ENCODE measurements at places on chromosomes 11 and 22.

DNA sequence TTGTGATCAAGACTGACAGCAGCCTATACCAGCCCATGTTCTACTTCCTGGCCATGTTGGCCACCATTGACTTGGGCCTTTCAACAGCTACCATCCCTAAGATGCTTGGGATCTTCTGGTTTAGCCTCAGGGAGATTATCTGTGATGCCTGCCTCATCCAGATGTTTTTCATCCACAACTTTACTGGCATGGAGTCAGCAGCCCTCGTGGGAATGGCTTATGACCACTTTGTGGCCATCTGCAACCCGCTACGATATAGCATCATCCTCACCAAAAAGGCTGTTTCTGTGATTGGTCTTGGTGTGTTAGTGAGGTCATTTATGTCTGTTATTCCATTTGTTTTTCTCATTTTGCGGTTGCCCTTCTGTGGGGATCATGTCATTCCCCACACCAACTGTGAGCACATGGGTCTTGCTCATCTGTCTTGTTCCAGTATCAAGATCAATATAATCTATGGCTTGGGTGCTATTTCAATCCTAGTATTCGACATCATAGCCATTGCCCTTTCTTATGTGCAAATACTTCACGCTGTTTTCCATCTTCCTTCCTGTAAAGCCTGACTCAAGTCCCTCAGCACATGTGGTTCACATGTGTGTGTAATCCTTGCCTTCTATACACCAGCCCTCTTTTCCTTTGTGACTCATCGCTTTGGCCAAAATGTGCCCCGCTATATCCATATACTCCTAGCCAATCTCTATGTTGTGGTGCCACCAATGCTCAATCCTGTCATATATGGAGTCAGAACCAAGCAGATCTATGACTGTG is 23.6 kb downstream of the OR52E1 start:
- DNase-seq: no peak

DNA sequence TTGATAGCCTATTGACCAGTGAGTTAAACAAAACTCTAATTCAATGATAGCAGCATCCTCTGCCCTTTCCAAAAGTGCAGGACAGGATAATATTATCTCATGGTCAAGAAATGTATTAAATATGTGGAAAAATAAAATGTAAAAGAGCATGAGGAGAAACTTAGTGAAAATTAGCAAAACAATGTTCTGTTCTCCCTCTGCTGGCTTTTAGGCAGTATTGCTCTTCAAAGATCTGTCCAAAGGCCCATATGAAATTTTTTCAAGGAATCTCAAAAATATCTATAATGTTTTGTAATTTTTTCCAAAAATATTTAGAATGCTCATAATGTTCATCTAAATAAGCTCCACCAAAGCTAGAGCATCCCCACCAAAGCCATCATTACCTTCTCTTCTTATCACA is 8.3 kb upstream of the ARL14EP start:
- DNase-seq: no peak

GRCh38 chr22:38314933-38315822 is 2.1 kb downstream of the CSNK1E start:
- peak; percentile 48 for DNase-seq

GRCh38 chr22:30860176-30861105 is 108.1 kb downstream of the MORC2 start:
- DNase-seq: no peak

DNA sequence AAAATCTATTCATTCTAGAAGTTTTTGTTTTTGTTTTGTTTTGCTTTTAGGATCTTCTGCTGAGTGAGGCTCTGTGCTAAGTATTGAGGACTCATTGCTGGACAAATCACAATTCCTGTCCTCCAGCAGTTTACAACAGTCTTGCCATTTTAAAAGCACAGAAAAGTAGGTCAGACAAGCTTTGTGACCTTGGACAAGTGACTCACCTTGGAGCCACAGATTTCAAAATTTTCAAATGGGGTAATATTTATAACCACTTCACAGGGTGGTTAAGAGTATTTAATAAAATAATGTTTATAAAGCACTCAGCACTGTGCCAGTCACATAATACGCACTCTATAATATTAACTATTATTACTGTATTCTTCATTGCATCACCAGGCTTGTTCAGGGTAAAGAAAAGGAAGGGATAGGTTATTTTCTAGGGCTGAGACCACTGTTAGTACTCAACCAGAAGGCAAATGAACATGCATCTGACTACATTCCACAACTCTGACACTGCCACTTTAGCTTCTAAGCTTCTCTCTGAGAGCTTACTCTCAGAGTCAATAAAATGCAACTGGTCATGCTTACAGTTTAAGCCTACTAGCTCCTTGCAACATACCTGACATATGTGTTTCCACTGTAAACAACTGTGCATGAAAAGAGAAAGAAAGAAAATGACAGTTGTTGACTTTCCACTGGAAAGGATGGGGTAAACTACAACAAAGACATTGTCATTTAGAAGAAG is 63.2 kb upstream of the FIBIN start:
- DNase-seq: no peak

DNA sequence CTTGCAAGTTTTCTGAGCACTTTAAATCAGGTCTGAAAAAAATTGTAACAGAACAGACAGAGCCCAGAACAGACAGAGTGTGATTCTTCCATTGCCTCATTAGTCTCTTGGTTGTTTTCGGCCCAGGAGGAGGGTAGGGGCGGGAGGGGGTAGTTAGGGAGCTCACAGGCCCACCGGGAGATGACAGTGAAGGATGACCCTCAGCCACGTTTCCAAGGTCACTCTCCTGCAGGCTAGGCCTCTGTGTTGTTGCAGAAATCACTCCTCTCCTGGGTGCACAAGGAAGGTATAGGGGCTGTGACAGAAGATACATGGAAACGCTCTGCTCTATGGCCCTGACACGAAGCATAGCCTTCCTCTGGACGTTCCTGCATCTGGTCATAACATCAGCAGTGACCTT is 69.3 kb downstream of the ABTB2 start:
- DNase-seq: no peak

GRCh38 chr11:67698247-67698646 is 23.8 kb upstream of the ALDH3B2 start:
- DNase-seq: no peak

DNA sequence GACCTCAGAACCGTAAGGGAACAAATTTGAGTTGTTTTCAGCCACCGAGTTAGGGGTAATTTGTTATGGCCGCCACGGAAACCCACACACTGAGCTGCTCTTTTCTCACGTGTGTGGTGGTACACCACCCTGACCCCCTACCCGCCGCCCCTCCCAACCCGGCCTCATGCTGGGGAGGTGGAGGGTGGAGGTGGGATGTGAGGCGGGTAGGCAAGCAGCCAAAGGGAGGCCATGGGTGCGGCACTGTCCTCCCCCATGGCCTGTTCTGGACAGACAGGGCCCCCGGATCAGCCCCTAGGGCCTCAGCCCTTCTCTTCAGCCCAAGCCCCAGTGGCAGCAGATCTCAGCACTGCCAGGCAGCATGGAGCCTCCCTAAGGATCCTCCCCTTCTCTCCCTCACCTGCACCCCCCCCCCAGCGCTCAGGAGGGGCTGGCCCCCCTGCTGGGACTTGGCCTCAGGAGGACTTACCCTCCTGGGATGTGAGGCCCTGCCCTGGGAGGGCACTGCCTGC is 7.9 kb downstream of the PRR5 start:
- no peak for DNase-seq

DNA sequence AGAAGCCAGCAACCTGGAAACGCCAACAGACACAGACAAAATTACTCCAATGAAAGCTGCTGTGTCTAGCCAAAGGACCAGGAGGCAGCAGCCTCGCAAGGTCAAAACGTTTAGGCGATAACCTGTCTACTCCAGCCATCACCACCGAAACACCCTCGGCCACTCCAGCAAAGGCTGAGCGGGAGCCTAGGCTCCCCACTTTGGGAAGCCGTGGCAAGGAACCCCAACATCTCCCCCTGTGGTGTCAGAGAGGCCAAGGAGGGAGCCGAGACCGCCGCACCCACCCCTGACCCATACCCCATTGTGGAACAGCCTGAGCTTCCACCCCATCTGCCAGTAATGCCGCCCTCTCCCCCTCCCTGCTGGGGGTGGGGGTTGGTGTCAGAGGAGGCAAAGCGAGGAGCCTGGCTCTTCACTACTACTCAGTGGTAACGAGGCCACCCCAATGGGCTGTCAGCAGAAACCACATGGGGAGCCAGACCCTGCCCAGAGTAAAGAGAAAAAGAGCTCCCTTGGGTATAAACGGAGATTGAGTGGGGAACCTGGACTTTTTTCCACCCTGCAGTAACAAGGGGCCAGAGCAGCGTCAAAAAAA is 33.9 kb upstream of the SEPTIN5 start:
- no peak for DNase-seq

DNA sequence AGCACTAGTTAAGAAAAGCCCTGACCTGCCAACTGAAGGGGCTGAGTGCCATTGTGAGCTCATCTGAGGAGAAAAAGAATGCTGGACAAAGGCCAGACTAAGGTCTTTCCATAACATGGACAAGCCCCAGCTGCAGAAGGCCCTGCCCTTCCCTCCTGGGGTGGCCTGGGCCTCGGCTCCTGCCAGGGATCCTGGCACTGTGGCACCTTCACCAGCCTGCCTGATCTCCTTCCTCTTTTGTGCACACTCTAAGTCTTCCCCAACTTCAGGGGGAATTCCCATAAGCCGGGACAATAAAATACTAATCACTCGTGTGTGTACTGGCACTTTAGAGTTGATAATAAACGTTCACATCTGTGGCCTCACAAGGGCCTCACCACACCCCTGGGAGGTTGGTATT is 9.9 kb downstream of the TMPRSS13 start:
- no peak for DNase-seq

DNA sequence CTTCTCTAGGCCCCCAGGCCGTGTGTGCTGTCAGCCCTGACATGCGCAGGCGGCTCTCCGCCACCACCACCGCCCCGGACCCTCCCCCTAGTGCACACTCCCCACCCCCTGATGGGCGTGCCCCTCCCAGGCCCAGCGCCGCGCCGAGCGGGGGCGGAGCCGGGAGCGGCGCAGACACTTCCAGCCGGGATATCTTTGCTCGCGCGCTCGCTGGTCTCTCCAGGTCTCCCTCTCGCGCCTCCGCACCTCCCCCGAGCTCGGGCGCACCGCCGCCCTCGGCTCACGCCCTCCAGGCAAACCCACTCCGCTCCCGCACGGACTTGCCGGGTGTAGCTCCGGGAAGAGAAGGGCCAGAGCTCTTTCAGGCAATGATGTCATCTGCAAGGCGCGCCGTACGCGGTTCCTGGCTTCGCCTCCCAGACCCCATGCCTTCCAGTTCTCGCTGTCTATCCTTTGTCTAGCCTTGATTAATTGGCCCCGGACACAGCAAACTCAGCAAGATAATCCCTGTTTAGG is at the start of gene SCN3B:
SCN3B (minus strand) TSS at position 59 of the 516 bp plus-strand sequence. CDS start 823 bp downstream, outside the sequence.
- DNase-seq: peak; percentile 56
